ENCODE measurements at places on chromosomes 16 and 17.

- no peak for DNase-seq
Measured at GRCh38 chr17:50155115-50155819, 4.8 kb upstream of the PPP1R9B start.

GRCh38 chr16:25093208-25094061 is 18.1 kb upstream of the LCMT1 start:
- no peak for DNase-seq

DNA sequence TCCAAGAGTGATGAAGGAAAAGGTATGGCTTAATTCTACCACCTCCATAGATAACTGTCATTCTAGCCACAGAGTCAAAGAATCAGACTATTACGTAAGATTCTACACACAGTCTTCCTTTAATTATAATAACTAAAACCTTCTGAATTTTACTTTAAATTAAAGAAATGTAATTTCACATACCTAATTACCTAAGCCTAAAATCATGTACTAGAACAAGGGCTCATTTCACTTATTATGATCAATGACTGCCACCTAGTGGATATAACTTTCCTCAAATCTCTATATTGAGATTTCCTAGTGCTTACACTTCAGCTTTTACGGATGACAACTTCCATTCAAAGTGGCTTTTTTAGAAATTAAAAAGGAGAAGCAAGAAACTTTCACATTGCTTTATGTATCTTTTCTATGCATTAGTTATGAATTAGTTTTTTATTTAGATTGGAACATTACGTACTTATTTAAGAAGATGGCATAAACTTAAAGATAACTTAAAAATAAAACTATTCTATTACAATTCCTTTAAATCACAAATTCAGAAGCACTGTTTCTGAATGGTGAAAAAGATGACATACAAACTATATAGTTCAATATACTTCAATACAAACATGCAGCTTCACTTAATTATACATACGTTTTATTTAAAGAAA is 18.2 kb upstream of the ABCA10 start:
- no peak for DNase-seq

DNA sequence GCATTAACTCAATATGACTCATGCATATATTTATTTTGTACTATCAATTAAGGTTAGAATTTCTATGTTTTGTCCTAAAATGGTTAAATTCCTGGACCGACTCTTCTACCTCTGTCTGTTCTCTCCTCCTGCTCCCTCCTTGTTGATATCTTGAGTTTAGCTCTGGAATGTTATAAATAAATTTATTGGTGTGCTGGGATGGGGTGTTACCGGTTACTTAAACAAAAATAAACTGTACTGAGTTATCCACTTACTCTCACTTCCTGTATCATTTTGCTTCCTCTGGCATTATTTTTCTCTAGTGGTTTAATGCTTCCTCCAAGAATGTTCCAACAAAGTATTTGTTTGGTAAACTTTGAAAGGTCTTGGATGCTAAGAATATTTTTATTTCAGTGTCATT is 120.1 kb downstream of the ABCA8 start:
- DNase-seq = no peak

- no peak for DNase-seq
Measured at GRCh38 chr16:80449392-80449791, 91.4 kb upstream of the DYNLRB2 start.

GRCh38 chr17:44118427-44119050 is 4.9 kb downstream of the HDAC5 start:
- no peak for DNase-seq

- DNase-seq = no peak
Measured at GRCh38 chr16:16940351-16940750, 530.4 kb downstream of the XYLT1 start.

Measured in stimulated activated CD8-positive, alpha-beta memory T cell treated with anti-CD3 and anti-CD28 coated beads, Interleukin-7, amount 100 ng/mL, for 1 hour (primary cell).